C1 segment of cervical spinal cord (tissue), 14 donors: ENCODE measurements at places on chromosomes 11 and 22.
A peak's percentile ranks its signal among the peaks of the same experiment; 100 is the strongest.

DNA sequence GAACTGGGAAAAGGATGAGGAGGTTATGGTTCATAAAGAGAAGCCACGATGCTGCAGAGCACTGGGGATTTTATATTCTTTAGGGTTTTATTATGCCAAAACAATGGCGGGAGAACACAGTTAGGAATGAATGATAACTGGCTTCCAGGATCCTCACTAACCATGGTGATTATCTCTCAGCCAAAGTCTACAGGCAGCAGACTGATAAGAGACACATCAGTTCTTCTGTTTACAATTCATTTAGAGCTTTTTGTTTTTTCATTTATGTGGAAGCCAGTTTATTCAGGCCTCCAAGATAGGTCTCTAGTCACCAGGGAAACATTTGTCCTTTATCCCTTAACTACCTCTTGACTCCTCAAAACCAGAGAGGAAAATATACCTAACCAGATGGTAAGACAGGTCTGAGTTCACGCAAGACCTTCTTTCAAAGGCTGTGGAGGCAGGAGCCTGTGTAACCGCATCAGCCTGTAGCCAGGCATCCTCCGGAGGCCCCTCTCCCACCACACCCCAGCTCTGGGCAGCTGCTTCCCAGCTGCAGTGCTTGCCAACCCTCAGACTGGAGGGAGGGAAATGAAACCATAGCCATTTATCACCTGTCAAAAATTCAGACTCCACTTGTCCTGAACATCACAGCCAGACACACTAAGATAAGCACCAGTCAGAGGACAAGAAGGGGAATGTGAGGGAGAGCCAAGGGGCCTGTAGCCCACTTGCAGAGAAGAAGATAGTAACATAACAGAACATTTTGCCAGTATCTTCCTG, 57.2 kb upstream of the FAM181B start:
- DNase-seq = no peak

GRCh38 chr11:64831411-64831891, 13.0 kb downstream of the CDC42BPG start:
- DNase-seq = no peak

GRCh38 chr22:44667829-44668189, 34.2 kb upstream of the PRR5 start:
- DNase-seq = no peak

DNA sequence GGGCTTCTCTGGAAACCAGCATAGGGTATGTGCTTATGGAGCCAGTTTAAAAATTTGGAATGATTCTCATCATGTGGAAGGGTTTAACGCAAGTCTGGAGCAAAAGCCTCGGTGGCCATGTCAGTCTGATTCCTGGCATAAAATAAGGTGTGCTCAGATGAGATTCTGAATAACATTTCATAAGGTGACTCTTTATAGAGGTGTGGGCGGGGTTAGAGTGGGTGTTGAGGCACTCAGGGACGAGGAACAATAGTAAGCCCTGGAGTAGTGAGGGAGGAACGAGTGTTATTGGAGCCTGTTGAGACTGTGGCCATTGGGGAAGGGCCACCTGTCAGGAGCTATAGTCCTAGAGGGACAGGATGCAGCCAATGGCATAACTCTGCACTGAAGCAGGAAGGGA, 13.0 kb upstream of the KIRREL3 start:
- no peak for DNase-seq

DNA sequence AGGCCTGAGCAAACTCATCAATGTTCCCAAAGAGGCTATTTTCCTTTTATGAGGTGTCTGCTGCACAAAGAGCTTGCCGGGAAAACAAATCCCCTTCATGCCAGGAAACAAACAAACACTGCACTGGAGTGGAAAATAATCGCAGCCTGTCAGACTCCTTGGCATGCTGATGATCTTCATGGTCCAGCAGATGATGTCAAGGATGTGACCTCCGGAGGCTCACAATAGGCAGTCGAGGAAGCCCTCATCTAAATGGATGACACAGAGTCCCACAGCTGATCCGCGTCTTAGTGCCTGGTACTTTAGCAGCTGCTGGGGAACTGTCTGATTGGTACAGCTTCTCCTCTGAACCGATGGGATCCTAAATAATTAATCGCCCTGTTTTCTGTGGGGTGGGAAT, 187.6 kb downstream of the TENM4 start:
- DNase-seq = no peak

DNA sequence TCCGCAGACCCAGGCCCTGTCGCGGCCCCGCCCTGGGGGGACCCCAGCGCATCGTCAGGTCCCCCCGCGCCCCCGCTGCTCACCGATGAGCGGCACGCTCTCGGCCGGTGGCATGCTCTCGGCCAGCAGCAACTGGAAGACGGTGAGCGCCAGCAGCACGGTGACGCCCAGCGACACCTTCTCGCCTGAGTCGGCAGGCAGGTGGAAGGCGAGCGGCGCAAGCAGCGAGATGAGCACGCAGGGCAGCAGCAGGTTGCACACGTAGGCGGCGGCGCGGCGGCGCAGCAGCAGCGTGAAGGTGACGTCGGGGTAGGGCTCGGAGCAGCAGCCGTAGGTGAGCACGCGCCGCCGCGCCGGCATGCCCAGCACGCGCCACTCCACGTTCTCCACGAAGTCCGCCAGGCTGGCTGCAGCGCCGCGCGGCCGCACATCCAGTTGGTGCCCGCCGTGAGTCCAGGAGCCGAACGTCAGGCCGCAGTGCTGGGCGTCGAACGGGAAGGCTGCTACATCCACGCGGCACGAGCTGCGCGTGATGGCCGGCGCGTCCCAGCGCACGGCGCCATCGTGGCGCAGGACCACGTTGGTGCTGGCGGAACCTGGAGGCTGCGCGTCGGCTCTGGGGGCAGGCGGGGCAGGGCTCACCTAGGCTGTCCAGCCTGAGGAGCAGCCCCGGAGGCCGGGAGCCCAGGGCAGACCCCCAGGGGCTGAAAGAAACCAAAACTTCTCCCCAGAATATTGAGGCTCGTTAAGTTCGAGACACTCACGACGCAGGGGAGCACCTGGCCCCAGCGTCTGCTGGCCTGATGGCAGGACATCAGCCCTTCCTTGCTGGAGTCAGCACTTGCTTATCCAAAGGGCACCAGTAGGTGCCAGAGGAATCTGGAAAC, 3.8 kb downstream of the CHRNA10 start:
- DNase-seq = no peak

DNA sequence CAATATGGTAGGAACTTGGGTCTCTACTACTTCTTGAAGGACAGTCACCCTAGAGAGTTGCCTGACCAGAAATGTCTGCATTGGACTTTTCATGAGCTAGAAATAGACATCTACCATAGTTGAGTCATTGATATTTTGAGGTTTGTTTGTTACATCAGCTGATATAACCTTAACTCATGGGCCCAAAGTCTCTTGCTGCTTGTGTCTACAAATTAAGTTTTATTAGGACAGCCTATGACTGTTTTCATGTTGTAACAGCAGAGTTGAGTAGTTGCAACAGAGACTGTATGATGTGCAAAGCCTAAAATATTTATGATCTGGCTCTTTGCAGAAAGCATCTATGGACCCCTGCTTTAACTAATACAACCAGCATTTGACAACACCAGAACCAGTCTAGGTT, 155.3 kb downstream of the MIAT start:
- DNase-seq = no peak

DNA sequence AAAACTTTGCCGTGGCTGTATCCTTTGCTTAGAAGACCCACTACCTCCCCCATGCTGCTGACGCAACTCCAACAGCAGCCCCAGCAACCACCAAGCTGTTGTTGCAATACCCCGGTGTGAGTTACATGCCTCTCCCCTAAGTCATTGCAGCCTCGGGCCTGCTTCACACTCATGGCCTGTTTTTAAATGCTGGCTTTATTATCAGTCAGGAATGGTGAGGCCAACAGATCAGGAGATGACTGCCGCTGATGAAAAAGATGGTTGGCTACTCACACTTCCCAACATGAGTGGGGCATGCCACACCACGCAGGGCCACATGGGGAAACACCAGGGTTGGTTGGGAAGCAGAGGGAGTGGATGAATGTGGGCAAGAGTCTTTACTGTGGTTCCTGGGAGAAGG, 171.5 kb upstream of the SYT13 start:
- no peak for DNase-seq

- no peak for DNase-seq
These were observed 27.3 kb downstream of the CAPN1 start for GRCh38 chr11:65208785-65209710.

DNA sequence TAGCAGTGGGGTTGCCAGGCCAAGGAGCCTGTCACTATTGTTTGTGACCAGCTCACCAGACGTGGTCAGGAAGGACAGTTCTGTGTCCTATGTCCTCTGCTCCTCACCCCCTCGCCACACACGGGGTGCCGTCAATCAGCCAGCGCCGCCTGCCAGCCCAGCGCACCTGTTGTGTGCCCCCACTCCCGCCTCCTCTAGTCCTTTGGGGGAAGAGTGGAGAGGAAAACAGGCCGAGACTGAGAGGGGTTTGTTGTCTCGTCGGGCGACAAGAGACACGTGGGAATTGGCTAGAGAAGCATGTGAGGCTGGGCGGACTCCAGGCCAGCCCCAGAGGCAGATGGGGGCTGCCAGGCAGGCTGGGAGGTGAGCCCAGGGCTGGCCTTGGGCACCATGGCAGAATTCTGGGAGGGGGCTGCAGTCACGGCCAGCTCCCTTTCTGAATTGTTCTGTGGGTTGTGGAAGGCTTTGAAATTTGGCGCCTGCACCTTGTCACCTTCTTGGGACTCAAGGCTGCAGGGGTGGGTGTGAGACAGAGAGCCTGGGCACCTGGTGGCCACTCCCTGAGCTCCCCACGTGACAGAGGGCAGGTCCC, 3.1 kb upstream of the KCNQ1OT1 start:
- no peak for DNase-seq

DNA sequence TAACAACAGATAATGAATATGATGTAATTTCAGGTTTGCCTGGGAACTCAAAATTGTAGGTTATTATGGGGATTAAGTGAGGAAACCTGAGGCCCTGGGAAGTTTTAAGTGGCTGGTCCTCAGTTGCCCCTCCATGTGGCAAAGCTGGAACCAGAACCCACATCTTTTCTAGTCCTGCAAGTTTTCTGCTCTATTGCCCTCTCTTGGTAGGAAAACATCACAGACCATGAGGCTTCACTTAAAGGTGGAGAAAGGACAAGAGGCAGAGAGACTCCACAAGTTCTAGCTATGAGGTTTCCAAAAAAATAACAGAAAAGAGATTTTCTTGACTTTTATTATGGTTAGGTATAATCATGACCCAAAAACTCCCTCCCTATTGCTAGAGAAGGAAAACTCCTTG, 115.5 kb upstream of the DDI1 start:
- DNase-seq = no peak

DNA sequence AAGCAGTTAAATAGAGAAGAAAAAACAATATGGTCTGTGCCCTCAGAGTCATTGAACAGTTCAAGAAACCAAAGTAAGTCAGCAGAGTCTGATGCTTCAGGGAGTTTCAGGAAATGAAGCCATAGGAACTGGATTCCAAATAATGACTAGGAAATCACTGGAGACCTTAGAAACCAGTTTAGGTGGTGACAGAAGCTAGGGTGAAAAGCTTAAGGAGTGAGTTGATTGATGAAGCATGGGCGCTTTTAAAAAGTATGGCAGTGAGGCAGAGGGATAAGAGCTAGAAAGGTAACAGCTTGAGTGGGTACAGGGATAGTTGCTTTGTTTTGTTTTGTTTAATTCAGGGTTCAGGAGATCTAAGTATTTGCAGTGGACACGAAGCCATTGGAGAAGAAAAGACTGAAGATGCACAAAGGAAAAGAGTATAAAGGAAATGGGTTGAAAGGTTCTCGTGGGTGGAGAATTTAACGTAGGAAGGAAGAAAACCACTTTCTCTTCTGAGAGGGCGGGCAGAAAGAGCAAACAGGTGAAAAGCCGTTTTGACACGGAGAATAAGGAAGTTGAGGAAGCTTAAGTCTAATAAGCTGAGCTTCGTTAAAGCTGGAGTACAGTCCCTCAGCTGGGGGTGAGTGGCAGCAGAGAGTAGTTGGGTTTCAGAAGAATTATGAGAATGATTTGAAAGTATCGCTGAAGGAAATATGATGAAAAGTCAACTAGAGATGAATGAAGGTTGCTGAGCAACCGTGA, 14.8 kb downstream of the SGSM3 start:
- no peak for DNase-seq

GRCh38 chr11:115645631-115646317, 141.6 kb upstream of the CADM1 start:
- peak; percentile 46 for DNase-seq

- no peak for DNase-seq
These were observed 4.5 kb upstream of the MUC5B start for GRCh38 chr11:1218256-1218787.

GRCh38 chr11:121651257-121651605, 198.5 kb upstream of the SORL1-AS1 start:
- DNase-seq = no peak

- no peak for DNase-seq
These were observed 55.2 kb upstream of the SYT13 start for GRCh38 chr11:45341372-45341771.

GRCh38 chr11:47044119-47044518, 107.6 kb downstream of the CSTPP1 start:
- DNase-seq = no peak

DNA sequence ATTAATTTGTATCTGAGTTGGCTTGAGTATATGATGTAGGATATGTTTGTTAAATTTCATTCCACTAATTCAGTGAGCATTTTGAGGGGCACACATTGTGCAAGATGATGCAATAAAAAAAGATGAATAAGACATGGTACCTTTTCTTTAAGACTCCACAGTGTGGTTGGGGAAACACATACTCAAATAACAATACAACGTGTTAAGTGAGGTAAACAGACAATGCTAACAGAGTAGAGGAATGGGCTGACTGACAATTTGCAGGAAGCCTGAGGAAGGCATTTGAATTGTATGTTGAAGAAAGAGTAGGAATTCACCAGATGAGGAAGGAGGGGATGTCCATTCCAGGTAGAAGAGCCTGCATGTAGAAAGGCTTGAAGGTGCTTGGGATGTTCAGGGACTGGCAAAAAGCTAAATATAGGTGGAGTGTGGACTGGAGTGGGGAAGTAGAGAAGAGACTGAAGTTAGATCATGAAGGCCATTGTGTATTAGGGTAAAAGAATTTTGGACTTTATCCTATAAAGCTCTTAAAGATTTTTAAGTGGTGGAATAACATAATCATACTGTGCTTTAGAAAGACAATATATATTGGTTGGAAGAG, 6.8 kb downstream of the RNF169 start:
- no peak for DNase-seq

GRCh38 chr22:40857309-40857855, 434 bp downstream of the XPNPEP3 start:
- DNase-seq = no peak
